Activated effector memory CD4-positive, alpha-beta T cell treated with anti-CD3 and anti-CD28 coated beads, Interleukin-2, amount 50 U/mL, for 16 hours (primary cell): ENCODE measurements at places on chromosomes 3 and 15.

- DNase-seq, result no peak
These were observed 77.4 kb downstream of the LSAMP start for GRCh38 chr3:116367761-116368395.

DNA sequence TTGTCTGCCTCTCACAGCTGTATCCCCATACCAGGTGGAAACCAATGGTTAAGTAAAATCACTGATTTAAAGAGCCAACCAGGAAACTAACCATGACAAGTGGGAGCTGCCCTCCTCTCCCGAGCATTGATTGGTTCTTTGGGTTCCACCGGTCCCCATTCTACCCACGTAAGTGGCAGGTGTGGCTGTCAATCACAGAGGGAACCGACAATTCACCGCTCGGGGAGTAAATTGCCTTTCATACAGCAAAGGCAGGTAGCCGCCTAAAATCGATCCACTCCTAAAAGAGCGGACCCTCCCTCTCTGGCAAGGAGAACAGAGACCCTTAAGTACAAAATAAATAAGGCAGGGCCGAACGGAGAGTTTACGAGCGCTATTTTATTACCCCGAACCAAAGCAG is 1.2 kb downstream of the ERC2 start:
- DNase-seq, result peak; percentile 66

DNA sequence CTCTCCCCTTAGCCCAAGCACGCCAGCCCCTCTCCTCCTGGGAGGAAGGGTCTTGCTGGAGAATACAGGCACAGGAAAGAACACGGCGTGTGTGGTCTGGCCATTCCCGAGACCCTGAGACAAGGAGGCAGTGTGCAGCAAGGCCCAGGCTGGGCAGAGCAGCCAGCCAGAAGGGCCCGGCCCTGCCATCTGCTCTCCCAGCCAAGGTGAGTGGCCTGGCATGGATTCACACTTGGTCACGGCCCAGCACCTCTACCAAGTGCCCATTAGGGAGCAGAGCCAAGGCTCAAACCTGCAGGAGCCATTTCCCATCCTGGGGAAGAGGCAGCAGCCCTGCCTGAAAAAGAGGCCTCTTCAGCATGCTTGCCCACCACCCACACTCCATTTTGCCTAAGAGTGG is 28.6 kb downstream of the MEGF11 start:
- DNase-seq, result peak; percentile 9

- no peak for DNase-seq
These were observed 680 bp downstream of the POC1A start for GRCh38 chr3:52153389-52154096.

DNA sequence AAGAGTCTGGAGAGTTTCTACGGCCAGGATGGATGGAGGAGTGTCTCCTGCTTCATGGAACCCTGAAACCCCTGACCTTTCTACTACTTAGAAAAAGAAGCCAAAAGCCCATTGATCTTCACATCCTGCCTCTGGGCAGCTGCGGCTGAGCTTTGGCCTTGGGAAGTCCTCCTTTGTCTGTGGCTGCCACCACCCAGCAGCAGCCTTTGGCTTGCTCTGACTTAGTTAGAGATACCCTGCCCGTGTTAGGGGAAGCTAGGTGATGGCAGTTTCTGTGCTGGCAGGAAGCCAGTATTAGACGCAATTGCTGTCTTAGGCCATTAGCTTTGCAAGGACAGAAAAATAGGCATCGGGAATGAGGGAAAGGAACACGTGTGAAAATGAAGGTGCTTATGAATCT is 18.8 kb downstream of the APH1B start:
- DNase-seq, result no peak

DNA sequence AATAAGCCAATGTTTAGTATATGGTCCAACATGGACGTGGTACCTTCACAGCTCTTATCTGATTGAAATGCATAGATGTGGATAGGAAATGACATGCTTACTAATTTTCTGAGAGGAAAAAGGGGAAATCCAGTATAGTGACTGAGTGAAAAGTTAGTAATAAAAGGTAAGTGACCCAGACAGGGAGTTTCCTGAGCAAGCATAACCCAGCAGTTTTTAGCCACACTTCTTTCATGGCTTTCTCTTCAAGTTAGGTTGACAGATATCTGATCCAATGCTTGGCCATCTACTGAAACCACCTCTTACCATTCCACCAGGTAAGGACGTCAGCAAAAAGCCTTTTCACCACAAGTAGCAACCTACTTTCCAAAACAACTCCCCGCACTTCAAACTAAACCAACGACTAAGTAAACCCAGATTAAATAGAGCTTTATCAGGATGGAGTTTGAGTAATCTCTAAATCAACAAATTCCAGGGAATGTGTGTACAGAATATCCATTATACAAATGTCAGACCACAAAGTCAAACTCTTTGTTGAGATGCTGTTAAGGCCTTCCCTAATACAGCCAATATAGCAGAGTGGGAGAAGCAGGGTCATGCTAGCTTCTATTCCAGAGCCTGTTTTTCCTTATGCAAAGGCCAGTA is 329.7 kb downstream of the RORA start:
- no peak for DNase-seq

GRCh38 chr15:40134885-40135284 is 26.0 kb upstream of the BUB1B start:
- DNase-seq, result no peak

DNA sequence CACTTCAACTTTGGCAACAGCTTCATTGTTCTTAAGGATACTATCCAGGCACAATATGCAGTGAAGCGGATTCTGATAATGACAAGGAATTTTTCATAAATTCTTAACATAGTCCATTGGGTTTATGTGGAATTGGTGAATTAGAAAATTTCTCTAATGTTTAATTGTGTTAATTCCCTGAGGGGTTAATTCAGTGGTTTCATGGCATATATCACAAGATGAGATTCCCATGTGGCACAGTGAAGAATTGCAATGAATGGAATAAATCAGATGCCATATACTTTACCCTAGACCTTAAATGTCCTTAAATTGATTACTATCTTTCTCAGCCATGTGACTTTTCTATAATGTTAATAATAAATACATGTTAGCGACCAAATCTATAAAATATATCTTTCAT is 1244.1 kb downstream of the ROBO2 start:
- DNase-seq, result no peak

DNA sequence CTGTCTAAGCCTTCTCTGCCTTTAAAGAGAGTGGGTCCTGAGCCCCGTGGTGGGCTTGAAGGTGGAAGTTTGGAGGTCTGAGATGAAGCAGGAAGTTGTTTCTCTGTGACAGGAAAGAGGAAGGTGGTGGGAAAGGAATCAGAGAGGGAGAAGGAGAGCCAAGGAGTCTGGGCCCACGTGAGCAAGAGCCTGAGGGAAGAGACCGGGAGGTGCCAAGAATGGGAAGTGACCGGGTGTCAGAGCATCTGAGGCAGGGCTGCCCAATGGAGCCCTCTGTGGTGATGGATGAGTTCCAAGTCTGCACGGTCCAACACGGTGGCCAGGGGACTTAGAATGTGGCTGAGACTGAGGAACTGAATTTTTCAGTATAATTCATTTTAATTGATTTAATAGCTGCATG is 24.6 kb downstream of the ALDH1L1 start:
- no peak for DNase-seq

DNA sequence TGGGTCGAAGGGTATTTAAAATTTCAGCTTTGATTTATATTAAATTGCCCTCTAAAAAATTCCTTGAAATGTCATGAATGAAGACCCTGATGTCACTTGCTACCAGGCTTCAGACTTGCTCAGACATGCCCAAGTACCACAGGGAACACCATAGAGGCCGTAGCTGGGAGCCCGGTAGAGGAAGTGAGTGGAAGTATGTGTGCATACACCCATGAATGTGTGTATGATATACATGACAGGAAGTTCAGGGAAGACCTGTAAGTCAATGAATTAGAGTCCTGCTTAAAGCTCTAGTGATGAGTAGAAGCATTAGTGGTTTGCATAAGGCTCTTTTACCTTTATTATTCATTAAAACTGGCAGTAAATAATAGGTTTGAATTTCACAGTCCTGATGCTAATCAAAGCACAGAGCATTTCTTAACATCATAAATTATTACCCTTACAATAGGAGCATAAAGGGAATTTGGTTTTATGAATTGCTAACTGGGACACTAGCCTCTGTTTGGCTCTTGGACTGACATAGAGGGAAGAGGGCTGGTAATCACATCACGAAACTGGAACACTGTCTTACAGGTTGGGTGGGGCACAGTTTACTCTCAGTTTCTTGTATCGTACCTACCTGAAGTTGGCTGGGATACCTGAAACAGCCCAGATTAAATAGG is 144.4 kb downstream of the CHST2 start:
- no peak for DNase-seq

- peak; percentile 50 for DNase-seq
These were observed 3.3 kb downstream of the CHRD start for GRCh38 chr3:184383033-184383740.

GRCh38 chr3:140920029-140920428 is 21.6 kb upstream of the SLC25A36 start:
- DNase-seq, result no peak

DNA sequence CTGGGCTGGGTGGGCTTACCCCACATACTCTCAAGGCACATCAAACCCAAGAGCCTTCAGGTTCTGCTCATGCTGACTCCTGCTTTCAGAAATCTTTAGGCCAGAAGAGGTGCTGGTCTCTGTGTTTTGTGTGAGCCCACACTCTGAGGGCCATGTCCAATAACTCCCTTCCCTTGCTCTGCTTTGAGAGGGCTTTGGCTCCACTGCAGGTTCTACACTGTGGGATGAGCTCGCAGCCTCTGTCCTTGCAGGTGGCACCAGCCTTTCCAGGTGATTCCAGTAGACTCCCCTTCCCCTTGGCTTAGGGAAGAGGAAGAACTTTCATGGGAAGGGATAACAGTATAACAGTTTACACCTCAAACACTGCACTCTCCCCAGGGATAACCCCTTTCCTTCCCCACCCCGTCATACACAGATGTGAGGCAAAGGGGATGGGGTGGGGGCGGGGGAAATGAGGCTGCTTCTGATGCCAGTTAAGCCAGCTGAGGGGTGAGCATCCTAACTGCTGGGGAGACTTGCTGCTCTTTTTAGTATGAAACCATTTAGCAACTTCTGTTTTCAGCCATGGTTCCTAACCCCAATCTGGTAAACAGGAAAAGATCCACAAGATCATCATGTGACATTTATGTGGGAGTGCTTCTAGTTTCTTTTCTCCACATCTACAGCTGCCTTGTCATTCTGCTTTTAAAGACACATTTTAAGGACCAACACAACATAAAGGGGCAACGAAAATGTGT is 262.4 kb downstream of the SLC9A9 start:
- no peak for DNase-seq

DNA sequence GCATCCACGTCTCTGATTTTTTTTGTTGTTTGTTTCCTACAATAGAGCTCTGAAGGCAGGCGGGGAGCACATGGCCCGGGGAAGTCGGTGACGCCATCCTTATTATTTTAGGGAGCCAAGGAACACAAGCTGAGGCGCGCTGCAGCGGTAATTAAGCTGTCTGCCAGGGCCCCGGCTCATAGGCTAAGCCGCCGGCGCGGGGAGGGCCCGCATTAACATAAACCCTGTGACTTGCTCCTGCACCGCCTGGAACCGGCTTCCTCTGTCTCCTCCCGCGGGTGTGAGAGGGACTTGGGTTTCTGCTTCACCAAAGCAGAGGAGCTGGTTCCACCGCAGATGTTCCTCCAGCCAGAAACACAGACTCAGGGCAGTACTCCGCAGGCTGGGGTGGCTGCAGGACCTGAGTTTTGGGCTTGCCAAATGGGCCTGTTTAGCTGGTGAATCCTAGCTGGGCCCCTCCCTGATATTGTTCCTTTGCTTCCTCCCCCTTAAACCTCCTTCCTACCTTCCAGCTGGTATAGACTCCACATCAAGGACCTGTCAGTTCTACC is 25.3 kb downstream of the ANP32A start:
- peak; percentile 85 for DNase-seq

DNA sequence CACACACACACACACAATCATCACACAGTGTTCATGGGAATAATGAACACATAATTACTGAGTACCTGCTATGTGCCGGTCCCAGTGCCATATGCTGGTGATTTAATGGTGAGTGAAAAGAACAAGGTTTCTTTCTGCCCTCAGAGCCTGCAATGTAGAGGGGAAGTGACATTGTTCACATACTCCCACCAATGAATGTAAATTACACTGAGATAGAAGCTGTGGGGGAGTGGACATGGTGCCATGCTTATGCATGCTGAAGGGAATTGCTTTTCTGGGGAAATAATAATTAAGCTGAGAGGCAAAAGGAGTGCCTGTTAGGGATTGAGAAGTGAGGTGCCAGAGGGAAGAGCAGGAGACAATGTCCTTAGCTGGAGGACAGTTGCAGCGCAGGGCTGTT is 175.1 kb downstream of the MFSD1 start:
- no peak for DNase-seq

- no peak for DNase-seq
These were observed 11.3 kb downstream of the EHD4 start for GRCh38 chr15:41961001-41961518.

- no peak for DNase-seq
These were observed 111.0 kb upstream of the TGFBR2 start for GRCh38 chr3:30495172-30496065.

DNA sequence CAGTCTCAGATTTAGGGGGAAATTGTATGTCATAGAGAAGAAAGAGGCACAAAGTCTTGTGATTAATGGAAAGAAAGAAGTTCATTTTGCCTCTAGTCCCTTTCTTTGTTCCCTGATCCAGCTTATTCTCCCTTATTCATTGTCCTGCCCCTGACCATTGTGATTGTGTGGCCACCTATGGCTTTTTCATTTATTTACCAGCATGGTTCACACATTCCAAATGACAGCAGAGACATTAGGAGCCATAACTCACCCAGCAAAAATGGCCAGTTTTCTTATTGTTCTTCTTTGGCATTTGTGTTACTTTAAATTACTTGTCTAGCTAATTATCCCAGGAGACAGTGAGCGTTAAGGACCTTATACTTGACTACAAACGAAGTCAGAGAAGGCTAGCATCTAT is 36.3 kb upstream of the SGO1 start:
- DNase-seq, result no peak

DNA sequence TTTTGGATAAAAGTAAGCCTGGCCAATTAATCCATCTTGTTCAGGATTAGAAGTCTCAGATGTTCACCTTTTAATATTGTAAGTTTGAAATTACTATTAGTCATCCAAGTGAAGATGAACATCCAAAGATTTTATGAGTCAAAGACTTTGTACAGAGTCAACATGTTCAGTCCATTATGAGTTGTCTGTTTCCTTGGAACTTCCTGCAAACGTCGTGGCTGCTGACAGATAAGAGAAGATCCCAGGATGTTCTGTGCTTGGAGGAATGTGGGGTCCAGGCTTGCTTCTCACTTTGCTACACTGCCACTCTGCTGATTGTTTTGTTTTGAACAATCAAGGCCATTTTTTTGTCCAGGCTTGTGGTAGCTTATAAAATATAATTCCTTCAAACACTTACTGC is 74.3 kb upstream of the SLCO2A1 start:
- DNase-seq, result no peak
